ENCODE measurements at places on chromosomes 13 and 19.

DNA sequence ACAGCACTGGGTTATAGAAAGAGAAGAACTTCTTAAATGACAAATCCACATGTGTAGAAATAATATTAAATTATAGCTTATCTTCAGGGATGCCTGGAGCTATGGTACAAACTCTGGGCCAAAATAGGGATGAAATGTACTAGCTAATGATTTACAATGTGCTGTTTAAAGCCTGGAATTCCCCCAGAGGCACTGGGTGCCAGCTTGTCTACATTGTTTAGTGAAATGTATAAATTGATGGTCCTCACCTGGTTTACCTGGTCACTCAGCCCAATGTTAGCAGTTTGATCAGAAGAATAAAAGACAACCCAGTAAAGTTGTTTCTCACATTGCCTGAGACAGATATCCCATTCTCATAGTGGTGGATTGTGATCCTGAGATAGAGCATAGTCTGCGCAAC lies 597.2 kb downstream of the DIAPH3 start:
- no peak for DNase-seq

DNA sequence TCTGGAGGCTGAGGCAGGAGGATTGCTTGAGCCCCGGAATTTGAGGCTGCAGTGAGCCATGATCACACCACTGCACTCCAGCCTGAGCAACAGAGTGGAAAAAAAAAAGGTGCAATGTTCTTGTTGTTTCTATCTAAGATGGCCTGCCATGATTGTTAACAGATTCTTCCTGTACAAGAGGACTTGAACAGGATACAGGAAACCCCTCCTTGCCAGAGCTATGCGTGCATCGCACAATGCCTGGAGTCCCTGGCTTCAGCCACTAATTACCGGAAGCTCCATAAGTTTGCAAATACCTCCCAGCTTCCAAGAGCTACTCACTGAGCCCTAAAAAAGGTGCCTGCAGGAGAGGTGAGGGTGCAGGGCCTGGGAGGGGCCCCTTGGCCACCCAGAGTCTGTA lies 13.1 kb upstream of the HIF3A start:
- no peak for DNase-seq

GRCh38 chr13:58134012-58134411 lies 502.5 kb downstream of the PCDH17 start:
- DNase-seq, result no peak

DNA sequence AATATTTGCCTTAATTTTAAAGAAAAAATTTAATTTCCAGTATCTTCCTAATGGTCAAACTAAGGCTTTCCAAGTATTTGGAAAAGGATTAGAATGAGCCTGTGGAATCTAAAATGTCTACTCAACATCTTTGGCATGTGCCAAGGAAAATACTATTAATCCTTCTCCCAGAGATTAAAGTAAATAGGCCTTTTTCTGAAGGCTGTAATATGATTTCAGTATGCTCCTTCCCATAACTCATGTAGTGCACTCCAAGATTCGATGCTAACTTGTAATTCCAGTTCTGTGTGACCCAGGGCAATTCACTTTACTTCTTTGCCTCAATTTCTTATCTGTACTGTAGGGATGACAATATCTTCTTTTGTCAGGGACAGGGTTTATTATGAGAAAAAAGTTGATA lies 196.9 kb downstream of the ZIC5 start:
- DNase-seq, result no peak

DNA sequence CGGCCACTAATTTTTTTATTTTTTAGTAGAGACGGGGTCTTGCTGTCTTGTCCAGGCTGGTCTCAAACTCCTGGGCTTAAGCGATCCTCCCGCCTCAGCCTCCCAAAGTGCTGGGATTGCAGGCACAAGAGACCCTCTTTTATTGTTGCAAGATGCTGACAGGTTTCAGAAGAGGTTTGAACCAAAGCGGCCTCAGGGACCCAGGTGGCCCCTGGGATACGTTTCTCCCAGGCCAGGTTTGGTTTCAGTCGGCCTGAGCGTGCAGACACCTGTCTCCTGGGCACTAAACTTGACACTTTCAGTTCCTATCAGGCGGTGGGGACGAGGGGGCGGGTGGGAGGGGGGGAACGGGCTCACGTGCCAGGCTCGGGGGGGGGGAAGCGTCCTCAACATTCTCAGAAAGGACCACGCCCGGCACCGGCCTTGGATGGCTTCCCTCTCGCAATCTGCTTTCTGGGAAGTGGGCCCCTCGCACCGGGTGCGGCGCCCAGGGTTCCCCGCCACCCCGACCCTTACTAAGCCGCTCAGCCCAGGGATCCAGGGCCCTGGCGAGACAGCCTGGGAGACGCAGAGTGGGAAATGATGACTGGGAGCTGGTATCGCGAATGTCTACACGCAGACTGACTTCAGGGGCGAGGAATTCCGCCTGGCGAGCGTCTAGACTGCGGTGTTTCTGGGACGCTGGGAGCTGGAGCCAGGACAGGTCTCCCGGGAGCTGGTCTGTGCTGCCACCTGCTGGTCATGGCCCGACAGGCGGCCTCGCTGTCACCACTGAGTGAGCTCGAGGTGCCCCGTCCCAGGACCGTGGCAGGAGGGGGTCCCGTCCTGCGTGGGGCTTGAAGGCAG lies 91.6 kb downstream of the GNG7 start:
- peak; percentile 77 for DNase-seq

- no peak for DNase-seq
These were observed 23.2 kb upstream of the MTUS2 start for GRCh38 chr13:28796938-28797257.
